ENCODE measurements at places on chromosomes 1 and 21.

DNA sequence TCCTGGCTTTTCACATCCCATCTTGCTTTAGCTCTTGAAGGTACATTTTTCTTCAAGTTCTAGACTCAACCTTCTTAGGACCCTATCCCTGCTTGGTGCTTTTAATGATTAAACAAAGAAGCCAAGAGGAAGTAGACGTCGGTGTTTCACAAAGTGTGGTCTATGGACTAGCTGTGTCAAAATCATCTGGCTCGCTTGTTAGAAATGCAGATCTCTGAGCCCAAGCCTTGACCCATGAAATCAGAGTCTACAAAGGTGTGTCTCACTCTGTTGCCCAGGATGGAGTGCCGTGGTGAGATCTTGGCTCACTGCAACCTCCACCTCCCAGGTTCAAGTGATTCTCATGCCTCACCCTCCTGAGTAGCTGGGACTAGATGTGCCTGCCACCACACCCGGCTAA is 295.5 kb upstream of the KAZN start:
- DNase-seq: no peak
- H3K4me1 ChIP-seq: no peaks in the 10 kb centered on the region
- H3K36me3 ChIP-seq: no peaks in the 10 kb centered on the region
- H3K27ac ChIP-seq: no peak overlapping the region

DNA sequence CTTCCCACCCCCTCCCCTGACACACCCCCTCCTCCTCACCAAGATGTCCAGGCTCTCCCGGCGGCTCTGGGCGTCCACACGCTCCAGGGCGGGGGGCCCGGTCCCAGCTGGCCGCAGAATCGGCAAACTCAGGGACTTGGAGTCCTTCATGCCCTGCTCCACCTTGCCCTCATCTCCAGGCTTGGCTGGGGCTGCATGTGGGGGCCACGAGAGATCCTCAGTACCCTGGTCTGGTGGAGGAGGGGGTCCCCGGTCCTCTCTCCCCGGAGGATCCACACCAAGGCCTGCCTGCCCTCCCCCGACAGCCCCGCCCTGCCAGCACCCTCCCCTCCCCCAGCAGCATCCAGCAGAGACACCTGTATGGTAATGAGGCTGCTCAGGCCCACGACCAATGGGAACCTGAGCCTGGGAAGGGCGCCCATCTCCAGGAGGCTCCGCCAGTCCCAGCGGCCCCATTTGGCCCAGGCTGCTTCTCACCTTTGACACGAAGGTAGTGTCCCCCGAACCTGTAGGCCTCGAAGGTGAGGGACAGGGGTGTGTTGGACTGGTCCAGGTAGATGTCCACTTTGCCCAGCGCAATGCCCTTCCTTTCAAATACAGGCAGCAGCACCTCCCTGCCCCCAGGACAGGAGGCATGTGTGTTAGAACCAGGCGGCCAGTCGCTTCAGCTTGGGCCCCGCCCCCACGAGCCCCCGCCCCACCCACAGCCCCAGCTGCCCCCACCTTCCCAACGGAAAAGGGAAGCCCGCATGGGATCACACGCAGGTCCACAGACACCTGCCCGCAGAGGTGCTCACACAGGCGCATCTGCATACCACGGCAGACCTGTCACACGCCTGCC is 8.2 kb upstream of the TNFRSF25 start:
- H3K27ac ChIP-seq: no peak overlapping the region
- peaks cover 8% of the 10 kb centered on the region for H3K4me1 ChIP-seq
- no peak for DNase-seq
- H3K4me3 ChIP-seq: no peak overlapping the region

GRCh38 chr1:36408479-36408878 is 10.8 kb upstream of the LSM10 start:
- H3K36me3 ChIP-seq: no peaks in the 10 kb centered on the region
- DNase-seq: no peak
- no peak overlapping the region for H3K4me3 ChIP-seq
- H3K27ac ChIP-seq: no peak overlapping the region
- H3K27me3 ChIP-seq: no peaks in the 10 kb centered on the region
- no peaks in the 10 kb centered on the region for H3K4me1 ChIP-seq

DNA sequence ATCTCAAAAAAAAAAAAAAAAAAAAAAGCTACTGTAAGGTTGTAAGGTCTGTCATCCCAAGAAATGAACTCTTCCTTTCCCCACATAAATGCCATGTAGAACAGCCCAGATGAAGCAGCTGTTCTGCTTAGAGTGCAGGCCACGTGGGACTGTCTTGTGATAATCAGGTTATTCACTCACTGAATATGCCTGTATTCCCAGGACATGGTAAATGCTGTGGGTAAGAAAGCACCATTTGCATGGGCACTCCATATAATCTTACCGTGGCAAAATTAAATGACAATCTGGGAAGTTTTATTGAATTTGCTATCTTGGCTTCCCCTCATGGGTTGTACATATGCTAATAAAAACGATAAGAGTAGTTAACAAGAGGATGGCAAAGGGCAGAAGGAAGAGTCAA is 13.8 kb downstream of the RGS5 start:
- no peaks in the 10 kb centered on the region for H3K27me3 ChIP-seq
- H3K36me3 ChIP-seq: no peaks in the 10 kb centered on the region
- H3K4me3 ChIP-seq: no peak overlapping the region
- H3K27ac ChIP-seq: no peak overlapping the region

DNA sequence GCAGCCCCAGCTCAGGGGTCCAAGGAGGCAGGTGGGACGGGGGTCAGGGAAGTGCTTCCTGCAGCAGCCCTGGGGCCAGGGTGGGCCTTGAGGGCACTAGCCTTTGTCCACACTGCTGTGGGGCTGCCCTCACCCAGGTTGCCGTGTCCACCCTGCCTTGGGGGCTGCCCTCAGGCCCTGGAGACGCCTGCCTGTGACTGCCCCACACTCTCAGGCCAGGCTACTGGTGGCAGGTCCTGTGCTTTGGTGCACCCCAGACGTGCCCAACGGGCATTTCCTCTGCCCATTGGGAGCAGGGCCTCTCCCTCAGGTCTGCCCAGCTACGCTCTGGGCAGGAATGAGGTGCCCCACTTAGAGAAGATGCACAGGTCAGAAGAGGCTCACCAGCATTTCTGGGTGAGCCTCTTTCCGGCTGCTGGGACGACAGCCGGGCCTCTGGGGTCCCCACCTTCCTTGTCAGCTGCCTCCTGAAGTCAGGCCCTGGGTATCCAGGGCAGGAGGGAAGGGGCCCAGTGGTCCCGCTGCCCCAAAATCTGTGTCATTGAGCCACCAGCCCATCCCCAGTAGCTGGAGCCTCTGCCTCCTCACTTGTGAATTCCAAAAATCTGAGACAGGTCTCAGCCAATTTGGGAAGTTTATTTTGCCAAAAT is 2.7 kb upstream of the MMEL1 start:
- no peak for DNase-seq
- H3K36me3 ChIP-seq: no peaks in the 10 kb centered on the region
- H3K4me1 ChIP-seq: no peaks in the 10 kb centered on the region
- peaks cover 10% of the 10 kb centered on the region for H3K27me3 ChIP-seq
- no peak overlapping the region for H3K4me3 ChIP-seq

DNA sequence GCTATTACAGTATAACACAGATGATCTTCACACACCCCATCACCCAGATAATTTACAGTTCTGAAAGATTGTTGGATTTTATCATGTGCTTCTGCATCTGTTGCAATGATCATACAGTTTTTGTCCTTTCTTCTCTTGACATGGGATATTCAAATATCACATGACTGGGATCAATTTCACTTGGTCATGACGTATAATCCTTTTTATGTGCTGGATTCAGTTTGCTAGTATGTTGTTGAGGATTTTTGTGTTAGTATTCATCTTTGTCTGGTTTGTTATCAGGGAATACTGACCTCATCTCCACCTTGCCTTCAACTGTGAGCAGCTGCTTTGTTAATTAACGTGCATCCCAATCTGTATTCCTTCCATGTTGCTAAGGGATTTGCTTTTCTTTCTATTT is 44.7 kb upstream of the DISC1 start:
- no peaks in the 10 kb centered on the region for H3K36me3 ChIP-seq
- no peak for DNase-seq
- H3K4me3 ChIP-seq: no peak overlapping the region

- no peaks in the 10 kb centered on the region for H3K36me3 ChIP-seq
- H3K4me1 ChIP-seq: no peaks in the 10 kb centered on the region
- no peak overlapping the region for H3K4me3 ChIP-seq
- no peak for DNase-seq
- H3K27me3 ChIP-seq: no peaks in the 10 kb centered on the region
These were observed 88.9 kb downstream of the PROX1 start for GRCh38 chr1:214076708-214077065.

DNA sequence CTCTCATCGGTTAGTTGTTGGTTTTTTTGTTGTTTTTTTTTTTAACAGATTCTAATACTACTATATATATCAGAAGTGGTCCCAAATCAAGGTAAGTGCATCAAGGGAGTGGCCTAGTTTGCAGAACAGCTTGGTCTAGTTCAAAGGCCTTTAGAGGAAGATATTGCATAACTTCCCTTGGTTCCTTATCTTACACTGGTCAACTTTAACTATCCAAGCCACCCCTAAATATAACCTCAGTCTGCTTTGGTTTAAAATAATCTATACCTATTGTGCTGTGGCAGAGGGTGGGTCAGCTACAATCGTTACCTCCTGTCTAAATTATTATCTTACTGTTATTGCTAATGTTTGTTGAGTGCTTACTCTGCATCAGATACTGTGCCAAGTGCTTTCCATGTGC is 6.9 kb downstream of the S100A12 start:
- H3K36me3 ChIP-seq: no peaks in the 10 kb centered on the region
- H3K27ac ChIP-seq: no peak overlapping the region
- no peak for DNase-seq
- H3K27me3 ChIP-seq: no peaks in the 10 kb centered on the region
- no peaks in the 10 kb centered on the region for H3K4me1 ChIP-seq

DNA sequence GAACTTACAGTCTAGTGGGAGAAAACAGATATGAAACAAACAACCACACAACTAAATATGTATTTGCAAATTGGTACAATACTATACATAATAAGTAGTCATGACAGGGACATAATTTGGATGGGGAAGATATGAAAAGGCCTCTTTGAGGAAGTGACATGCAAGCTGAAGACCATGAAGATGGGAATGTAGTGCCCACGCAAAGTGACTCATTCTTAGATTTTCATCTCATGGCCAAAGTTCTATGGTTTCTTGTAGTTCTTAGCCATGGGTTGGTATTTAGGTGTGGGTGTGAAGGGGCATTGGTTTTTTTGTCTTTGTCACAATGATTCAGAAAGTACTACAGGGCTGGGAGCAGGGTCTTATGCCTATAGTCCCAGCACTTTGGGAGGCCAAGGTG is 105.4 kb upstream of the FAM78B start:
- no peaks in the 10 kb centered on the region for H3K36me3 ChIP-seq
- DNase-seq: no peak
- H3K27me3 ChIP-seq: no peaks in the 10 kb centered on the region
- H3K27ac ChIP-seq: no peak overlapping the region

DNA sequence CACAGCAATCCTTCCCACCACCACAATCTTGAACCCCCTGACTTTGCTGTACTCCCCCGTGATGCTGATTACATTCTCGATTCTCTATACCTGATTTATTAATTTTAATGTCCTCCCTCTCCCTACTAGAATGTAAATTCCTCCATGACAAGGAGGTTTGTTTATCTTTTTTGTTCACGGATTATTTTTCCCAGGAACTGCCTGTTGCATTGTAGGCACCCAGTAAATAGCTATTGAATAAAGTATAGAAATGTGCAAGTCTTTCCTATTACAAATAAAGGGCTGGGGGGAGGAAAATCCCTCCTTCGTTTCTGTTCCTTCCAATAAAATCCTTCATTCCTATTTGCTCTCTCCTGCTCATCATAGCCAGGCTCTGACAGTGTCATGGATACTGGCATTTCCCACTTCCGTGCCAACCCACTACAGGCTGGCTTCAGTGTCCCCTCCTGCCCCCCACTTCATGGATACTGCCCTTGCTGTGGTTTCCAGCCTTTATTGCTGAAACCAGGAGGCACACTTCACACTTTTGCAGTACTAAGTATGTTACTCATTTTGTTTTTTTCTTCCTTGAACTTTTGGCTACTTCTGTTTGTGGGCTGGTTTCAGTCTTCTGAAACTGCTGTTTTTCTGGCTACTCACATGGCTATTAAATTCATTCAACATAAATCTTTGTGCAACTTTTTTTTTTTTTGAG is 7.5 kb downstream of the KIF1B start:
- no peak overlapping the region for H3K4me3 ChIP-seq
- no peaks in the 10 kb centered on the region for H3K36me3 ChIP-seq
- peaks cover 3% of the 10 kb centered on the region for H3K4me1 ChIP-seq
- no peak overlapping the region for H3K27ac ChIP-seq

DNA sequence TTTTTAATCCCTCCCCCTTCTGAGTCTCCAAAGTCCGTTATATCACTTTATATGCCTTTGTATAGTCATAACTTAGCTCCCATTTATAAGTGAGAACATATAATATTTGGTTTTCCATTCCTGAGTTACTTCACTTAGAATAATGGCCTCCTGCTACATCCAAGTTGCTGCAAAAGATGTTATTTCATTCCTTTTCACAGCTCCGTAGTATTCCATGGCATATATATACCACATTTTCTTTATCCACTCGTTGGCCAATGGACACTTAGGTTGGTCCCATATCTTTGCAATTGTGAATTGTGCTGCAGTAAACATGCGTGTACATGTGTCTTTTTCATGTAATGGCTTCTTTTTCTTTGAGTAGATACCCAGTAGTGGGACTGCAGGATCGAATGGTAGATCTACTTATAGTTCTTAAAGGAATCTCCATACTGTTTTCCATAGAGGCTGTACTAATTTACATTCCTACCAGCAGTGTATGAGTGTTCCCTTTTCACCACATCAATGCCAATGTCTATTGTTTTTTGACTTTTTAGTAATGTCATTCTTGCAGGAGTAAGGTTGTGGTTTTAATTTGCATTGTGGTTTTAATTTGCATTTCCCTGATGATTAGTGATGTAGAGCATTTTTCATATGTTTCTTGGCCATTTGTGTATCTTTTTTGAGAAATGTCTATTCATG is 12.3 kb downstream of the MAN1C1 start:
- no peak for DNase-seq
- H3K4me1 ChIP-seq: peaks cover 17% of the 10 kb centered on the region
- peak overlapping the region; percentile 23 for H3K4me3 ChIP-seq
- H3K27ac ChIP-seq: no peak overlapping the region
- no peaks in the 10 kb centered on the region for H3K36me3 ChIP-seq

DNA sequence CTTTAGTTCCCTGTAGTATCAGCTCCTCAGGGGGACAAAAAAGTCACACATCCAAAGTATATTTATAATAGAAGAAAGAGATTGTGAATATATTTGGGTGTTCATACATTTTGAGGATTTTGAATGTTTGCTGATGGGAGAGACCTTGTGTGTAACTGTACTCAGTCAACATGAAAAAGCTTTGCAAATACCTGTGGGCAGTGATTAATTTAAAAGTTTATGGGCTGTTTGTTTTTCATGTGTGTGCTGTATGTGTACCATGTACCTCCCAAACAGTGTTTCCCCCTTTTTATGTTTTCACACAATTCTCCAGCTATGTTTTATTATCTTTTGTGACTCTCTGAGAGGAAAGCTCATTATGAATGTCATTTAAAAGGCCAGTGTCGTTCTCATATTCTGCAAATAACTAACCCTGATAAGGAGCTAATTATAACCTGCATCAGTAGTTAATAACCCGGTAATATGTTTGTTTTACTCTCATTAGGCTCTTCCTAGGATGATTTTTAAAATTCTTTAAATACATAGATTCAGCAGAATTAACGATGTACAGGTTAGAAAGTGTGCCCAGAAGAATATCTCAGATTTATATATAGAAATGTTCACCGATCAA is 271.5 kb downstream of the NFIA start:
- no peaks in the 10 kb centered on the region for H3K4me1 ChIP-seq
- DNase-seq: no peak
- H3K27ac ChIP-seq: no peak overlapping the region
- H3K4me3 ChIP-seq: no peak overlapping the region
- no peaks in the 10 kb centered on the region for H3K36me3 ChIP-seq
- H3K27me3 ChIP-seq: no peaks in the 10 kb centered on the region

GRCh38 chr1:242184955-242185354 is 186.1 kb upstream of the MAP1LC3C start:
- no peaks in the 10 kb centered on the region for H3K27me3 ChIP-seq
- H3K4me1 ChIP-seq: no peaks in the 10 kb centered on the region
- DNase-seq: no peak
- no peaks in the 10 kb centered on the region for H3K36me3 ChIP-seq
- no peak overlapping the region for H3K27ac ChIP-seq
